ENCODE measurements at places on chromosomes 7 and 10.

DNA sequence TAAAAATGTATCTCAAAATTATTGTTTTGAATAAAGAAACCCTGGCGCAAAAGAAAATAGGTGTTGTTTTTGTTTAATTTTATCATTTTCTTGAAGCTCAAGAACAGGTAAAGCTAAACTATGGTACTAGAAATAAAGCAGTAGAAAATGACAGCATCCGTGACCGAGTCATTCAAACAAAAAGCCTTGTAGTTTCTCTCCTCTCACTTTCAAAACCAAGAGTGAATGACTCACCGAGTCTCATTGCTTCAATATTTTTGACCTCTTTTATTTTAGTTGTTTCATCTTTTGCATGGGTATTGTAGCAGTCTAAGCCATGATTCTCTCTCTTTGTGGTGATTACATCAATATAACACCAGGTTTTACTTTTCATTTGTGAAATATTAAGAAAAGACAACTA, 396.5 kb downstream of the POM121L12 start:
- no peak for DNase-seq

DNA sequence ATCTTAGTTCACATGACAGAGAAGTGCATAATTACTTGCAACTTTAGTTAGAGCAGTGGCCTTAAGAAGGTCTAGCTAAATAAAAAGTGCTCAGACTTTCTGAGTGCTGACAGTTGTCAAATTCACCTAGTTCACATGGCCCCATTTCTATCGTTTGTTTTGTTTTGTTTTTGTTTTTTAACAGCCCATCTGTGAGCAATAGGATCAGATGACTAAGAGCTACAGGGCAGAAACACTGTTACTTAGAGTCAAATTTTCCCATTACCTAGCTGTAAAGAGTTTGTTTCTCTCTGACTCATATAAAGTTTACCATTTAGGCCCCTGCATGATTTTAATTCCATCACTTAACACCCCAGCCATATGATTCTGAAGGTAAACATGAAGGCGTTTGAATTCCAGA, 18.8 kb downstream of the CAV1 start:
- DNase-seq = no peak

GRCh38 chr7:27547401-27547800, 115.3 kb downstream of the HIBADH start:
- DNase-seq = no peak

DNA sequence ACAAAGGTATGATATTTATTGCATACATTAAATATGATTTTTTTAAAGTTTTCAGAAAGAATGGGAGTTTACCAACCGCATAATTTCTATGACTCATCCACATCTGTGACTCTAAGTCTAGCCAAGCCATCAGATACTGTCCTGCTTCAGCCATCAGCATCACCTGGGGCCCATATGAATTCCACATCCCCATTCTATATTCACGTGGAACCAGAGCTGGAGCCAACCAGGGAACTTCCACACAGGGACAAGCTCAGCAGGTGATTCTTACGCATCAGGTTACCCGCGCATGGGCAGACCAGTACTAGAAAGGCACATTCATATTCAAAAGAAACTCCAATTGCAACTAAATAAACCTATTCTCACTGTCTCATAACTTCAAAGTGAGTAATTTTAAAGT, 817.7 kb upstream of the IGFBP3 start:
- DNase-seq = no peak

DNA sequence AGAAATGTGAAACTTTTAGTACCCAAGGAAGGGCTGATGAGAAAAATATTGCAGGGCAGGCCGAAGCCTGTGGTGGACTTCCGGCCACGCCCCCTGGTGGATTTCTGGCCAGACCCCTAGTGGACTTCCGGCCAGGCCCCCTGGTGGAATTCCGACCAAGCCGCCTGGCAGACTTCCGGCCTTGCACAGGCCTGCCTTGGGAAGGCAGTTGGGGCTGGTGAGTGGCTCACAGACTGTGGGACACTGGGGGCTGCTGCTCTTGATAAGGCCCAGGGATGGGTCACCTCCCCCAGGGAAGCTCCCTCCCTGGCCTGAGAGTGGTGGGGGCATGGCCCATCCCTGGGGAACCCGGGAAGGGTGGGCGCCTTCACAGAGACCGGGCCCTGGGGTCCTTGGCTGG, 116.4 kb upstream of the MKI67 start:
- DNase-seq = no peak

GRCh38 chr10:6047847-6048246, 14.3 kb downstream of the IL2RA start:
- DNase-seq = no peak
